ENCODE measurements at places on chromosomes 4 and X. TPM values are rescaled to one million over a fixed set of nuclear protein-coding genes. Genes with fewer than 3 reads are reported as not detected.

Gene MND1
- 20.2 TPM for total RNA-seq

Gene CT45A6
- total RNA-seq = not detected

Gene FHL1
- total RNA-seq = 8.1 TPM

Gene SERTM2
- not detected for total RNA-seq

Gene ADH6
- total RNA-seq = not detected

Gene FANCB
- total RNA-seq = 10.9 TPM

Gene SOX3
- not detected for total RNA-seq

Gene ARMCX1
- total RNA-seq = 2.1 TPM

Data from CD8-positive, alpha-beta memory T cell (primary cell).